ENCODE measurements at places on chromosomes 11 and 22. TPM values are rescaled to one million over a fixed set of nuclear protein-coding genes. Genes with fewer than 3 reads are reported as not detected.

The DKK3 gene
- total RNA-seq = not detected

The IL17REL gene
- total RNA-seq = not detected

The MMP7 gene
- total RNA-seq = not detected

The P2RY2 gene
- 0.07 TPM for total RNA-seq

The ZNF280B gene
- 3.1 TPM for total RNA-seq

The RFPL1 gene
- total RNA-seq = not detected

The OR8D1 gene
- total RNA-seq = not detected

The DNAJB7 gene
- total RNA-seq = not detected

The CDKN1C gene
- total RNA-seq = 0.39 TPM

The P2RX6 gene
- total RNA-seq = 0.57 TPM

The PPARA gene
- total RNA-seq = 9.1 TPM

The ADORA2A gene
- 14.1 TPM for total RNA-seq

The MED17 gene
- total RNA-seq = 44.6 TPM

The VSIG10L2 gene
- total RNA-seq = not detected

The KCNJ4 gene
- total RNA-seq = not detected

The OR4A16 gene
- total RNA-seq = not detected

The TTLL8 gene
- total RNA-seq = not detected

The NLRP10 gene
- total RNA-seq = not detected

The MMP12 gene
- not detected for total RNA-seq

The MRGPRX4 gene
- total RNA-seq = not detected

The IGF2 gene
- not detected for total RNA-seq

The ISX gene
- not detected for total RNA-seq

The MYOD1 gene
- total RNA-seq = not detected

The PCNX3 gene
- 54.8 TPM for total RNA-seq

The MGAT3 gene
- total RNA-seq = 2.1 TPM

The CXCR5 gene
- total RNA-seq = 0.30 TPM

Data from T-helper 2 cell treated with Interferon-gamma antibody and Interleukin-4, amounts not matched to agents 100 ng/mL and 5 ng/mL, for 36 hours (primary cell).